CD8-positive, alpha-beta T cell (primary cell): ENCODE measurements at places on chromosomes 7 and 10. TPM values are rescaled to one million over a fixed set of nuclear protein-coding genes. Genes with fewer than 3 reads are reported as not detected.

EPO gene
- not detected for total RNA-seq

IGF2BP3 gene
- total RNA-seq: not detected

OR2A5 gene
- not detected for total RNA-seq

ST8SIA6 gene
- total RNA-seq: 0.14 TPM

HOXA10 gene
- not detected for total RNA-seq

SVIL gene
- total RNA-seq: 16.2 TPM

SOSTDC1 gene
- not detected for total RNA-seq

MMRN2 gene
- total RNA-seq: 1.4 TPM

KCP gene
- total RNA-seq: 0.43 TPM

COL13A1 gene
- total RNA-seq: not detected

TAC1 gene
- total RNA-seq: not detected

FGFBP3 gene
- total RNA-seq: 1.5 TPM

FAM25C gene
- total RNA-seq: not detected

LIPM gene
- total RNA-seq: not detected

CRHR2 gene
- total RNA-seq: 0.11 TPM

MDFIC gene
- 16.8 TPM for total RNA-seq

RARRES2 gene
- total RNA-seq: not detected

MCM10 gene
- total RNA-seq: 0.19 TPM

TDRD1 gene
- not detected for total RNA-seq

TMEM229A gene
- total RNA-seq: not detected
